ENCODE measurements at places on chromosomes 4 and X. TPM values are rescaled to one million over a fixed set of nuclear protein-coding genes. Genes with fewer than 3 reads are reported as not detected.
A peak's percentile ranks its signal among the peaks of the same experiment; 100 is the strongest.

Gene TREX2
- total RNA-seq, result 0.72 TPM

Gene NALF2
- total RNA-seq, result 1.8 TPM

Gene PCDH18
- total RNA-seq, result 91.8 TPM

Gene ADGRG4
- 1.2 TPM for total RNA-seq

DNA sequence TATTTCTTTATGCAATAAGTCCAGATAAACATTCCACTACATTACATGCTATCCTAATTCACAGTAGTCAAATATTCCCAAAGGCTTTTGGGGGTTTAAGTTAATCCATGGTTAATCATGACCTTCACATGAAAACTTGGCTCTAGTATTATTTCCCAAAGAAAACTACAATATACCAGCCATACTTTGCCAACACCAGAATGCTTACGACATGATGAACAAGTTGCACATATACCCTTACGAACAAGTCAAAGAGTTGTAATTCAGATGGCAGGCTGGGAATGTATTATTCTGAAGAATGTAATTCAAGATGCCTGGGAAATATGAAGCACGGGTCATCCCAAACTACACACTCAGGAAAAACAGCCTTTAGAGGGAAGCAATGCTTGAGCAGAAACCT is 499.6 kb downstream of the PPARGC1A start:
- no peak overlapping the region for H3K27ac ChIP-seq
- no peaks in the 10 kb centered on the region for H3K36me3 ChIP-seq
- no peaks in the 10 kb centered on the region for H3K27me3 ChIP-seq
- no peak overlapping the region for H3K4me3 ChIP-seq

- H3K4me3 ChIP-seq, result no peak overlapping the region
- H3K27me3 ChIP-seq, result no peaks in the 10 kb centered on the region
- no peak overlapping the region for H3K27ac ChIP-seq
- H3K36me3 ChIP-seq, result no peaks in the 10 kb centered on the region
- H3K4me1 ChIP-seq, result no peaks in the 10 kb centered on the region
- no peak for DNase-seq
These were observed 224.2 kb upstream of the EMCN start for GRCh38 chr4:100742045-100742444.

DNA sequence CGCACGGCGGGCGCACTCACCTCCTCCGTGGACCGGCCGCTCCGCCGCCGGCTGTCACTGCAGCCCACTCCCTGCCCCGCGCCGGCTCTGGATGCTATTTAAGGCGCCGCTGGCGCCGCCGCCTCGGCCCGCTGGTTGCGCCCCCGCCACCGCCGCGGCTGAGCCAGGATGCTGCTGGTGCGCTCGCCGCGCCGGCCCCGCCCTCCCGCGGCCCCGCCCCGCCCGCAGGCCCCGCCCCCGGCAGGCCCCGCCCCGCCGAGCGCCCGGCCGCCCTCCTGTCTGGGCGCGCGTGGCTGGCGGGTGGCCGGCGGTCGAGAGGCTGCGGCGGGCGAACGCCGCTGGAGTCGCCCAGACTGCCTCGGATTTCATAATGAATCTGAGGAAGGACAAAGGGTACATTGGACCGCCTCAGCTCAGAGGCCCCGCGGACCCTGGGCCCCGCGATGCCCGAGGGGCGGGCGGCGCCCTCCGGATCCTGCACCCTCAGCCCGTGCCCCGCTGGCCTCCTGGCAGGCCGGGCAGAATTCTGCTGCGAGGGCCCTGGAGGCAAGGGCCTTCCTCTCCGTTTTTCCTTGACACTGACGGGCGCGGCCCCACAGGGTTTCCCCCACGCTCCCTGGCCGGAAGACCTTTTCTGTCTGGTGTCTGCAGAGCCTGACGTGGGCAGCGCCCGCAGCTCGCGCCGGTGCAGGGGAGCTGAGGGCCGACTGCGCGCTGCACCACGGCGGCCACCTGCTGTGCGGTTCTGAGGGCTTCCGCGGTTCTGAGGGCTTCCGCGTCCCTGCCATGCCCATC is at the start of gene ACSL1:
Gene ACSL1, minus strand, starts transcription at position 73 of the 795 bp plus-strand sequence. CDS start 22,454 bp downstream, outside the sequence.
- H3K27me3 ChIP-seq, result peaks cover 54% of the 10 kb centered on the region
- peak; percentile 79 for DNase-seq
- H3K27ac ChIP-seq, result peak within 1 kb of the TSS; percentile 80

DNA sequence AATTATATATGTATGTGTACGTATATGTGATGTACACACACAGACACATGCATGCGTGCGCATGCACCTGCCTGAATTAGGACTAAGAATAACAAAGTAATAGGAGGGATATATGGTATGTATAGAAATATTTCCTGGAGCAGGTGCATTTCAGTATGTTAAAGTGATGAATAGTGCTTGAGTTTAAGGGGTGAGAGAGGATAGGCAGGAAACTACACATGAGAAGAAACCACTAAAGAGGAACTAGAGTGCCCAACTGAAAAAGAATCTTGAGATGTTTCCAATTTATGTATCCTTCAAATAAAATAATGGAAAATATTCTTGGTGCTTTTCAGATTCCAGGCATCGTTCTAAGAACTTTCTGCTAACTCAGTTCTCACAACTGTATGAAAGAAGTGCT is 52.6 kb upstream of the UNC5C start:
- no peaks in the 10 kb centered on the region for H3K4me1 ChIP-seq
- no peak for DNase-seq
- no peak overlapping the region for H3K27ac ChIP-seq
- H3K27me3 ChIP-seq, result peaks cover 3% of the 10 kb centered on the region

- no peak overlapping the region for H3K27ac ChIP-seq
- no peak for DNase-seq
- H3K27me3 ChIP-seq, result no peaks in the 10 kb centered on the region
- H3K4me1 ChIP-seq, result peaks cover 12% of the 10 kb centered on the region
- H3K4me3 ChIP-seq, result no peak overlapping the region
These were observed 95.4 kb downstream of the NAF1 start for GRCh38 chr4:163071308-163071707.
